Caudate nucleus (tissue), 63 donors: ENCODE measurements at places on chromosomes 2 and 18.

DNA sequence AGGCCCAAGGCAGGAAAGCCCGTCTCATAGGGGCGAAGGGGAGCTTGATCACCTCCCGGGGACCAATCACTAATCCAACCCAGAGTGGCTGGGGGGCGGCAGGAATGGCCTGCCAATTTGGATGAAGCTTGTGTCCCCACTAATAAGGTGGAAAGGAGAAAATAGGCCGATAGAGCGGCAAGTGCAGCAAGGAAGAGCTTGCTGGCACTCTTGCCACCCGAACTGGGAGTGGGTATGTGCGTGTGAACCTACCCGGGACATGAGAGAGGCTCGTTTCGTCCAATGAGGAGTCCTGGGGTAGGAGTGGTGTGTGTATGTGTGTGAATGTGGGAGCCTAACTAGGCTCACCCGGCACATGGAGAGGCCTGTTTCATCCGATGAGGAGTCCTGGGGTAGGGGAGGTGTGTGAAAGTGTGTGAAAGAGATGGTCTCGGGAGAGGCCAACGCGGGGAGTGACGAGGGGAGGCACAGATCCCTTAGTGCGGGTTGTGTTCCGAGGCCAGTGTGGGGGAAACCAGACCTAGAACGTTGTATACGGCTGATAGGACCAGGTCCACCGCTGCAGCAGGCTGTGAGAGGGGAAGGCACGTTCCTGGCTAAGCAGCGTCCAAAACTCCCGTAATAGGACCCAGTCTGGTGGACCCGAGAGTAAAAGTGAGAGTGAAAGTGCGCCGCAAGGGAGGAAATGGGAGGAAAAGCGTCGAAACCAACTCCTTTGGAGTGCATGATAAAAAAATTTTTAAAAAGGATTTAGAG, 47.1 kb upstream of the SELENOI start:
- no peak for DNase-seq

DNA sequence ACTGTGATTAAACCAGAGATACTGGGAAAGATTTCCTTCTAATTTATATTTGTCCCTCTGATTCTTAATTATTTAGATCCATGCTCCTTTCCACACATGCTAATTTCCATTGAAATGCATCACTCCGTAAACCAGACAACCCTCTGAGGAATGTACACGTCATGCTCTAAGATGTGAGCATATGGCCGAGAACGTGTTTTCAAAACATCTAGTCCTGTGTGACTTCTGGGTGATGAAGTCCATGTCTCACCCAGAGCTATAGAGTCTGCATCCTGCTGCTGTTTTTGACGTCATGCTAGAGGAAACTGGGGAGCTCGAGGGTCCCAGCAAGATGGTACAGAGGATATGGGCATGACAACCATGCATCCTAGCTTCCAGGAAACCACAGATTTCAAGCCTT, 53.6 kb downstream of the CAPN13 start:
- DNase-seq, result no peak

GRCh38 chr2:46001741-46002506, 295.3 kb upstream of the EPAS1 start:
- no peak for DNase-seq

DNA sequence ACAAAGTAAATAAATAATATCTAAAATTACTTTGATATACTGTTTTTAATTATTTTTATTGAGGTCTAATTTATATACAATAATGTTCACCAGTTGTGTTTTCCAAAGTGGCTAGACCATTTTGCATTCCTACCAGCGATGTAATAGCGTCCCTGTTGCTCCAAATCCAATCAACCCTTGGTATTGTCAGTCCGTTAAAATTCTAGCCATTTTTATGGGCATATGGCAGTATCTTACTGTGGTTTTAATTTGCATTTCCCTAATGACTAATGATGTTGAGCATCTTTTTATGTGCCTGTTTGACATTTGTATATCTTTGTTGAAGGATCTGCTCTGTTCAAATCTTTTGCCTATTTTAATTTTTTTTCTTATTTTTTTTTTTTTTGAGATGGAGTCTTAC, 185.0 kb downstream of the PRPF40A start:
- DNase-seq, result no peak

GRCh38 chr2:74168739-74169138, 9.9 kb downstream of the MOB1A start:
- no peak for DNase-seq
